ENCODE measurements at places on chromosomes 5 and 9.
A peak's percentile ranks its signal among the peaks of the same experiment; 100 is the strongest.

DNA sequence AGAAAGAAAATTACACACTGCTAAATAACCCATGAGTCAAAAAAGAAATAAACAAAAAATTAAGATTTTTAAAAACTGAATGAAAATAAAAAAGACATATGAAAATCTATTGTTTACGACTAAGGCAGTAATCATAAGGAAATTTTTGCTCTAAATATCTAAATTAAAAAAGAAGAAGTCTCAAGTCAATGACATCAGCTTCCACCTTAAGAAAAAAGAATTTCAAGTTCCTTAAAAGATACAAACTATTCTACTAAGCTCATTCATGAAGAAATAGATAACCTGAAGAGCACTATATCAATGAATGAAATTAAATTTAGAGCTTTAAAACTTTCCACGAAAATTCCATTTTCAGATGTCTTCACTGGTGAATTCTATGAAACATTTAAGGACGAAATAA, 15.7 kb upstream of the STARD4 start:
- DNase-seq = no peak

DNA sequence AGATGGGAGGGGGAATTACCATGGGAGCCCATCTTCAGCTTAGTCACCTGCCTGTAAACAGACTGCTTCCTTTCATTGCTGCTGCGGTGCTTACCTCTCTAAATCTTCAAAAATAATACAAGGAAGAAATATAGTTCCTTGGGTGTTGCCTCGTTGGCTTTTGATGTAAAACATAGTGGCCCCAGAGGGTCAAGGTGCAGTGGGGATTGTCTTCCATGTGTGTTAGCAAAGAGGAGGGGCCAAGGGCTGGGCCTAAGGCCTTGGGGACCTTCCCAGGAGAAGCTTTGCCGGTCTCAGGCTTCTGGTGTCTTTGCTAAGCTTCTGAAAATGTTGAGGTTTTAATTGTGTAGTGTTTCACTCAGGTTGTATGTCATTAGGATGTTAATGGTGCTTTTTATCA, 90.0 kb downstream of the PDE8B start:
- DNase-seq = no peak

- DNase-seq = no peak
These were observed 357.8 kb upstream of the RGMB start for GRCh38 chr5:98415663-98416062.

GRCh38 chr5:129499208-129499852, 39.2 kb downstream of the ADAMTS19 start:
- no peak for DNase-seq

- peak; percentile 7 for DNase-seq
These were observed 178.5 kb upstream of the SLC24A2 start for GRCh38 chr9:19967216-19967887.

DNA sequence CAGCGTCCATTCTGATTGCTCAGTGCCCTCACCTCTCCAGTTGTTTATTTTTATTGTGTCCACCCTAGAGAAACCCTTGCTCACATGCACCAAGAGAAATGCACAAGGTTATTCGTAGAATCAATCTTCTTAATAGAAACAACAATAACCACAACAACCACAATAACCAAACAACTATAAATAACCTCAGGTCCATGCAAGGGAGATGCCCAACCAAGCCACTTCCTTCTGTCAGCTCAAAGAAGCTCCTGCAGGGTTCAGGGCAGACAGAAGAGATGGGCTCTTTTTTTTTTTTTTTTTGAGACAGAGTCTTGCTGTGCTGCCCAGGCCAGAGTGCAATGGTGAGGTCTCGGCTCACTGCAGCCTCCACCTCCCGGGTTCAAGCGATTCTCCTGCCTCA, 14.9 kb upstream of the TCOF1 start:
- no peak for DNase-seq

GRCh38 chr5:150001660-150002486, 1.3 kb downstream of the HMGXB3 start:
- DNase-seq = peak; percentile 74

- no peak for DNase-seq
These were observed 40.9 kb downstream of the ANGPTL2 start for GRCh38 chr9:127081250-127082185.

GRCh38 chr5:41266377-41266776, 53.0 kb upstream of the C6 start:
- DNase-seq = no peak

DNA sequence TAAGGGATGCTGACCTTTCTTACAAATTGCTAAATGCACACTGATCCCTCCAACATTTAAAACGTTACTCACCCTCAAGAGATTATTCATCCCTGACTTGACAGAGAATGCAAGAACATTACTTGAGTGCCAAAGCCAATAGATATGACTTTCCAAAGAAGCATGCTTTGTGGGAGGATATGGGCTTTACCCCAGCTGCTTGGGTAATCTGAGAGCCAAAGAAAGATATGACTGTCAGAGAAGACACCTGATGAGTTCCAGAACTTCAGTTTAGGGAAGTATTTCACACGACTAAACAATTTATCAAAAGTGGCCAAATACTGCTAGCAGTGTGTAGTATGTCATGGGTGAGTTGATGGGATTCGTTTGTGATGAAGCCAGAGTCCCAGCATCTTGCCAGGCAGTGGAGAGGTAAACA, 7.4 kb upstream of the SPDL1 start:
- DNase-seq = no peak

DNA sequence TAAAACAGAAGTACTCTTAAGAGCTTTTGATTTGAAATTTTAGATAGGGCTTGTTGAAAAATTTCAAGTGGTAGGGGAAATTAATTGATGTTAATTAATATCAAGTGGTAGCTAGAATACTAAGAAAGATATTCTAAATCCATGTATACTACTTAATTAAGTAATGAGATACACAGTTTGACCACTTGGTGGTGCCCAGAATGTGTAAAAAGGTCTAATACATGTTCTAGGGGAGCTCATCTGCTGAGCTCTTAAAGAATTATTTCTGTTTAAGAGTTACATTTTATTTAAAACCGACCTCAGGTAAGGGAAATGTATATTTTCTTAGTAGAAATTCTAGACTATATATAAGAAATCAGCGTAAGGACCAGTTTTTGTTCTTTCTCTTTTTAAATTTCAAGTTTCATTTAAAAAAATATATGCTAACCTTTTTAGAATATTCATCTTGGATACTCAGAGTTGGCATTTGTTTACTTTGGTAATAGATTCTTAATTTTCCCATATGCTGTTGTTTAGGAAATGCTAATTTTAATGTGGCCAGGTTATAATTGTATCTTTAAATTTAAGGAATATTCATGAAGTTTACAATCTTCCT, 61.5 kb downstream of the LNPEP start:
- DNase-seq = peak; percentile 49

- DNase-seq = no peak
These were observed 2.6 kb upstream of the DAPK1 start for GRCh38 chr9:87494970-87495471.

GRCh38 chr5:149416987-149417710, 38.1 kb upstream of the IL17B start:
- DNase-seq = no peak

- no peak for DNase-seq
These were observed 13.6 kb upstream of the EQTN start for GRCh38 chr9:27310582-27310981.

- no peak for DNase-seq
These were observed 236.6 kb downstream of the GADD45G start for GRCh38 chr9:89841456-89841855.

DNA sequence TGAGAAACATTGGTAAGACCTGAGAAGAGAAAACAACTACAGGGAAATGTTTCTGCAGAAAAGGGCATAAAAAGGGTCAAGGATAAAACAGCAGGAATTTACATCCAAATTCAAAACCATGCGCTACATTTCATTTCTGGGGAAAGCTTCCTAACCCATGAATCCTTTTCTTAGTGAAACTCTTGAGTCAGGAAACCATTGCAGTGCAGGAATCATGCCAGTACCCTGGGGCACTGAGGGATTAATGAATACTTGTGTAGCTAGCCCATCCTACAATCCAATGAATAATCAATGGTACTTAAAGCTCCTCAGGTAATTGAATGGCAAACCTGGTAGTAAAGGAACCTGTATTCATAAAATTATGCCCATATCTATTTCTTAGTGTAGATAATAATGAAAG, 580.5 kb downstream of the TLE1 start:
- DNase-seq = no peak

- no peak for DNase-seq
These were observed 73.5 kb upstream of the COL5A1 start for GRCh38 chr9:134568116-134568515.

- DNase-seq = no peak
These were observed 56.0 kb downstream of the AUH start for GRCh38 chr9:91305596-91306295.
